CD4-positive, alpha-beta T cell (primary cell): ENCODE measurements at places on chromosomes 2 and 18. TPM values are rescaled to one million over a fixed set of nuclear protein-coding genes. Genes with fewer than 3 reads are reported as not detected.

RFTN2 gene
- total RNA-seq = not detected

DNA sequence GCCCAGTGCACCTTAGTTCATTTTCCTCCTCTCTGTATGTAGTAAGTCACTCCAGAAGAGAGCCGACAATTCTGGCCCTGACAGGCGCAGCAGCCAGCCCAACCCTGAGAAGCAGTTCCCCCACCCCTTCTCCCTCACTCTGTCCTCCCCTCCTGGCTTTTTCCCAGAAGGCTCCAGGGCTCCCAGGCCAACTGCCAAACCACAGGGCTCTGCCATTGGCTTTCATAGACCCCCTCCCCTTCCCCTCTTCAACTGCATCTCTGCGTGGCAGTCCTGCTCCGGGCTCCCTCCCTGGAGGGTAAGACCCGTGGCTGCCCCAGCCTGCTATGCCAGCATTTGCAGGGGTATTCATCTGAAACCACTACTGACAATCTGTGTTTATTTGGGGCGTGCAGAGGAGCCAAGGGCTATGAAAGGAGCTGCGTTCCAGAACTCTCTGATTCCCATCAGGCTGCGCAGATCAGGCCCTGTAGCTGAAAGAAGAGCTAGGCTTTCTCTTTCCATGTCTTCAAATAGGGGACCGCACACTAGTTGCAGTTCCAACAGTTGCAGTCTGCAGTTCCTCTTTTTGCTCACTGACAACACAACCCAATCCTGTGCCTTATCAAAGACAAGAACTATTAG is 388.6 kb upstream of the TNP1 start:
- DNase-seq = no peak

FOXD4L1 gene
- not detected for total RNA-seq

DNA sequence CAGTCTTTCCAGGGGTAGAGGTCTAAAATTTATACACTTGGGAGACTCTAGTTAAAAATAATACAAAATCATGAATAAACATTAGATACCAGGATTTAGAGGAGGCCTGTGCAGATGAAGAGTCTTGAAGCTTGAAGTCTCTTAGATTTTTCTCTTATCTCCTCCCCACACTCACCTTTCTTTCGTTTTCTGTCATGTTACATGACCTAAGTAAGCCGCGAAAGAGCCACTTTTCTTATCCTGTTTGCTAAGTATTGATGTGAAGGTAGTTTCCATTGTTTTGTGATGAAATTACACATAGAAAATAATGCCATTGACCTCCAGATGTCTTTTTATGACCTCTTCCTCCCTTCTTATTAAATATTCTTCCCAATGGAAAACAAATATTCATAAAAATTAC is 367.8 kb downstream of the LRRTM1 start:
- DNase-seq = no peak

TMEM17 gene
- total RNA-seq = not detected

KCNG3 gene
- 0.25 TPM for total RNA-seq
